Left cardiac atrium (tissue), 4 donors: ENCODE measurements at places on chromosomes 5 and 9. TPM values are rescaled to one million over a fixed set of nuclear protein-coding genes. Genes with fewer than 3 reads are reported as not detected.

CTSV gene
- not detected for total RNA-seq

GRCh38 chr9:79403495-79403894 is 168.3 kb upstream of the TLE4 start:
- no peak for DNase-seq

DNA sequence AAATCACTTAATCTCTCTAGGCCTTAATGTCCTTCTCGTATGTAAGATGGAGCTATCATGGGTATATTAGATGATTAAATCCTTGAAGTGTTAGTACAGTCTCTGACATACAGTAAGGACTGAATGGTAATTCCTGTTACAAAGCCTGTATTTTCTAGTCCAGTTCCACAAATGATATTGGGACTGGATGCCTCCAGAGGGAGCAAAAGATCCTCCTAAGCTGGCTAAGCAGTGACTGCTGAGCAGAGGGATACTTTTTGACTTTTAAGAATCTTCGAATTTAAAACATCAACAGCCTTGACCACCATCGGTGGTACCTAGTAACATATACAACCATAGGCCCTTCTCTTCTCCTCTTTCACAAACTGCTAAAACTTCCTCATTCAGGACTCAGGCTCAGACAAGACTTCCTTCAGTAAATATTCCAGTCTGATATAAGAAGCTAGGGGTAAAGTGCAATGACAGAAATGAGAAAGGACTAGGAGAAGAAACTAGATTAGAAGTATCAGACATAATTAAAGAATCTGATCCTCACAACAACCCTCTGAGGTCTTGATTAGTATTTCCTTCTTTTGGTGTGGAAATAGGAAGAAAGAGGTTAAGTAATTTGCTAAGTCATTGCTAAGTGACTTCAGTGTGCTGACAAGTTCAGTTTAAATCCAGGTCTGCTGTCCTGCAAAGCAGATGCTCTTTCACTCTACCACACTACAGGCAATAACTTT is 13.9 kb downstream of the PTAR1 start:
- no peak for DNase-seq

DNA sequence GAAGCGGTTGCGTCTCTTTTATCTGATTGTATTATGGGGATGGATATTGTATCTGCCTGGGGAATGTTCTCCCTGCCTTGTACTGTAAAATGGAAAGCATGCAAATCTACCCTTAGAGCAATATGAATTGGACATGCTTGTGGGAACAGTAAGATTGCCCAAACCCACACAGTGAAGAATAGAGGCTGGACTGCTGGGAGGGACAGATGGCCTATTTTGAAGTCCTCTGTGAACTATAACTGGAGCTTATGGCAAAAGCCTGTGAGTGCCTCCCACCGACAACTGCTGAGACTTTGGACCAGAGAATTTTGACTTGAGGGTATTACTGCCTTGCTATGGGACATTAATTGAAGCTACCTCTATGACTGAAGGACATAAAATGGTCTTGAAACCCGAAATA is 168.9 kb downstream of the ERCC6L2 start:
- DNase-seq = no peak

- no peak for DNase-seq
Measured at GRCh38 chr5:35067985-35068384, 20.2 kb upstream of the AGXT2 start.
